KBM-7 (cell line): ENCODE measurements at places on chromosomes 4 and X.

DNA sequence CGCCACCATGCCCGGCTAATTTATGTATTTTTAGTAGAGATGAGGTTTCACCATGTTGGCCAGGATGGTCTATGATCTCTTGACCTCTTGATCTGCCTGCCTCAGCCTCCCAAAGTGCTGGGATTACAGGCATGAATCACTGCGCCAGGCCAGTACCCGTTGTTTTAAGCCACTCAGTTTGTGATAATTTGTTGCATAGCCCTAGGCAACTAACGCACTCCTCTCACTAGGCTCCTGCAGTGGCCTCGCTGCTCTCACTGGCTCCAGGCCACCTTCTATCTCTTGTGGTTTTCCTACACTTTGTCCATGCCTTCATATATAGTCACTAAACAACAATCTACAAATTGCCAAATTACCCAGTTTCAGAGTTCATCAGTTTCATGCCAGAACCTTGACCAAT is 58.1 kb downstream of the DCHS2 start:
- DNase-seq: no peak

- DNase-seq: no peak
These were observed 6.6 kb downstream of the CLNK start for GRCh38 chr4:10677796-10678497.

DNA sequence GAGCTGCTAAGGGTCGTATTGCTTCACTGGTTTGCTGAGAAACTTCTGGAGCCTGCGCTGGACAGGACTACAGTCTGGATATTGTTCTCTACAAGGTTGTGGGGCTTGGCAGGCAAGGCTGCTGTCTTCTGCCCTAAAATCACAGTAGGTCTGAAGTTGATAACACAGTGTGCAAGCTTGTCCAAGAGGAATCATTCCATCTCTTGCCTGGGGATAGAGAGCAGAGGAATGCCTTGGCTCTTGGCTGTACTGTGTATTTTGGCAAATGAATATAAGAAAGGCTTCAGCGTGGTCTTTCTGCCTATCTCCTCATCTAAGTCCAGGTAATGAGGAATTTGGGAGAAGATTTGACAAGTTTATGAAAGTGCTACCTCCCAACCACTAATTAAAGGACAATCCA is 9.4 kb upstream of the RASL11B start:
- DNase-seq: no peak

- no peak for DNase-seq
These were observed 175.7 kb upstream of the SPIN4 start for GRCh38 chrX:63526863-63527262.

DNA sequence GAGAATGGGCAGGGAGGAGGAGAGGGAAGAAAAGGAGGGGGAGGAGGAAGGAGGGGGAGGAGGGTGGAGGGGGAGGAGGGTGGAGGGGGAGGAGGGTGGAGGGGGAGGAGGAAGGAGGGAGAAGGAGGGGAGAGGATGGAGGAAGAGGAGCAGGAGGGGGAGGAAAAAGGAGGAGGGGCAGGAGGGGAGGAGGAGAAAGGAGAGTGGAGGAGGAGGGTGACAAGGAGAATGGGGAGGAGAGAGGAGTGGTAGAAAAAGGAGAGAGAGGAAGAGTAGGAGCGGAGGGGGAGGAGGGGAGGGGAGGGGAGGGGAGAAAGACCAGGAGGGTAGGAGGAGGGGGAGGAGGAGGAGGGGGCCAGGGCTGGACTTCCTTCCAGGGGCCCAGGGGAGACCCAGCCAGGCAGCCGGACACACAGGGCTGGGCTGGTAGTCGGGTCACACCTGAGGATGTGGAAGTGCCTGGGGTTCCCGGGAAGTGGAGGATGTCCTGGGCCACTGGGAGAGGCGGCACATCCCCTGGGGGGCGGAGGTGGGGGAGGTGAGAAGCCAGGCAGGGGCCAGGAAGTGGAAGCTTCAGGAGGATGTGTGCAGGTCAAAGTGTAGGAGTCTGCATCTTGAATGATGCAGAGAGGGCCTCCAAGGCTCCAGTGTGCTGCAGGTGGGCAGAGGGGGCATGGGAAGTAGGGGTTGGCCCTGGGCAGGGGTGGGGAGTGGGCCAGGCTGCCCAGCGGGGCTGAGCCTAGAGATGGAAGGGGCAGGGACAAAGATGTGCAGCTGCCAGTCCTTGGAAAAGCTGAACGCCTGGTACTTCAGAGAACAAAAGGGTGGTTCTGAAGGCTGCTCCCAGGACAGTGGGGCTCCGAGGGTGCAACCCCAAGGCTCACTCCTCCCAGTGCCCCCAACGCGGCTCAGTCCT is 18.8 kb downstream of the IL3RA start:
- no peak for DNase-seq
